NCI-H460 (cell line): ENCODE measurements at places on chromosomes 2 and 18.

- no peak for DNase-seq
These were observed 104.5 kb downstream of the DGKD start for GRCh38 chr2:233458826-233459225.

GRCh38 chr18:57077005-57077765, 69.7 kb upstream of the BOD1L2 start:
- no peak for DNase-seq

DNA sequence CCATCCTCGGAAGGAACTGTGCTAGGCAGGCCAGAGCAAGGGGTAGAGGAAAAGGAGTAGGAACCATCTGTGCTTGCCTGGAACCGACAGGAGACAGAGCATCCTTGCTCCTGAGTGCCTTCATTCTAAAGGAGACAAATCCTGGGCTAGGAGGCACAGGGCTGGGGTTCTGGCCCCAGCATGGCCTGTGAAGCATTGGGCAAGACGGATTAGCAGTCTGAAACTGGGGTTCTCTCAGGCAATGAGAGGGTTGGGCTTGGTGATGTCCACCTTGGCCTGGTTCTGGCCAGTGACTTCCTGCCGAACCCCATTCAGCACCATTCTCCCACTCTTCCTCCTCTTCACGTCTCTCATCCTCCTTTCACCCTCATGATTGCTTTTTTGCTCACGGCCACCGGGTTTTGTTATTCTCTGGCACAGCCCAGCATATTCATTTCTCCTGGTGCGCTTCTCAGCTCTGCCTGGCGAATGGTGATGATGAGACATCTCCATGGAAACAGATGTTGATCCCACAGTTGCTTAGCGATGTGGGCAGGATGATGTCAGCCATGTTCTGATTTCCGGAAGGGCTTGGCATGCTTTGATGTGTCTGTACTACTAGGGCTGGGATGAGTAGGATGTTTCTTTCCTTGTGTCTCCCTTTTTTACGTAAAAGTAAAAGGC, 127.7 kb downstream of the CAPN13 start:
- no peak for DNase-seq

- DNase-seq = no peak
These were observed 3.2 kb downstream of the SMAD7 start for GRCh38 chr18:48947560-48947959.

GRCh38 chr18:74944676-74945075, 264.3 kb downstream of the PTGR3 start:
- no peak for DNase-seq

- DNase-seq = no peak
These were observed 29.0 kb upstream of the ID2 start for GRCh38 chr2:8652774-8653426.

DNA sequence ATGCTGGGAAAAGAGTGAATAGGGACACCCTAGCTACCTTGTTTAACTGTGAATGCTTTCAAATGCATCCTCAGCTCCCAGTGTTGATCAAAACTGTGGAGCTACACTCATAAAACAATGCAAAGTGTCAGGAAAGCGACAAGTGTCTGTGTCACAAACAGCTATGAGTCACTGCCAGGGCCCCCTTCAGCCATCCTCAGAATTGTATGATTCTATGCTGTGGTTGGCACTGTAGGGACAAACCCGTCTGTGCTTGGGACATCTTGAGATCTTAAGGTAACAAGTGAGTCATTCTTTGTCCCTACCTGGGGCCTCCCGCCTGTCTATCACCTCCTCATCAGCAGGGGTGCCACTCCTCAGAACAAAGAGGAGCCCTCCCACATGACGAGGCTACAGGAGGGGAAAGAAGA, 42.4 kb downstream of the KLF7 start:
- DNase-seq = no peak

- no peak for DNase-seq
These were observed 2.3 kb upstream of the OST4 start for GRCh38 chr2:27073782-27074181.

DNA sequence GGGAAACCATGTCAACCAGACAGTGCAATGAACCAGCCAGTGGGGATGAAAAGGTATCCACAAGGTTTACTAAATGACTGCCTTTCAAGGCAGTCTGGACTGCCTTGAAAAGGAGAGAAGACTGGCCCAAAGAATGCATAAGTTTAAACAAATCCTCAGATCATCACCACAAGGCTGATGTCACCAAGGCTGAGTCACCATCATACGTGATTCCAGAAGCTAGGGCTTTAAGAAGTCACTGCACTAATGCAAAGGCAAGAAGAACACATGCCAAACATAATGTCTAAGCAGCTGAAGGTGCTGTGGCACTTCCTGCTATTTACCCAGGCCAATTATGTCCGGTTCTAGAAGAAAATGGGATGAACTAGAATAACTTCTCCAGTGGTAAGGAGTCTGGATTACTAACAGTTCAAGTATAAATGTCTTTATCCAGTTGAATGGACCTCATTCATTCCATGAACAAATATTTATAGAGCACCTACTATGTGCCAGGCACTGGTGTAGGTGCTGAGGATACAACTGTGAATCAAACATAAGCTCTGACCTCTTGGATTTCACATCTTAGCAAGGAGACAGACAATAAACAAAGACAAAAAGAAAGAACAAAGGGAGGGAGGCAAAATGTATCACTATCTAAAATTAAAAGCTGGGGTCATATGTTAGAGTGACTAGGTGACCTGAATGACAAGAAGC, 37.6 kb upstream of the ONECUT2 start:
- no peak for DNase-seq

- no peak for DNase-seq
These were observed 101.3 kb upstream of the SALL3 start for GRCh38 chr18:78878335-78878734.

DNA sequence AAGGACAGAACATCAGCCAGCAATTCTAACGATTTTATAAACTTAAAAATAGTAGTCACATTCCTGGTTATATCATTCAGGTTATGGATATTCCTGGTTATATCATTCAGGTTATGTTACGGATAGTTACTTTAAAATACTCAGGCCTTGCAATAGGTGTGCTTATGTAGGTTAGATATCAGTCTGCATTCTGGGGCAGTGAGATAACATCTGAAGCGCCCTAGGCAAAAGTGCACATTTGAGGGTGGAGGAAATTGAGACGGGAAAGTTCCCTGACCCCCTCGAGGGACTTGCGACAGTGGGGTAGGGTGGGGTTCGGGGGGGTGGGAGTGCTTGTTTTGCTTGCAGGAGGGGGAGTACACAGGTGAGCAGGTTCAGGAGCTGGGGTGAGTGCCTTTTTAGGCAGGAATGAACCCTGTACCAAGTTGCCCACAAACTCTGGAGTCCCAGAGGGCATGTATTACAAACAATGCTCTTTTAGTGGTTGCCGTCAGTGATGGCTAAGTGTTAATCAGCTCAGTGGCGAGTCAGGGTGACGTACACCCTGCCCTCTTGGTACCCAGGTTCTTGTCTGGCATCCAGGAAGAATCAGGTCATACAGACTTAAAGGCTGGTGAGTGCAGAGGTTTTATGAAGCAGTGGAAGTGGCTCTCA, 31.8 kb downstream of the CREG2 start:
- DNase-seq = no peak

GRCh38 chr2:202044777-202045176, 11.1 kb downstream of the FZD7 start:
- no peak for DNase-seq

- DNase-seq = no peak
These were observed 11.7 kb upstream of the ITSN2 start for GRCh38 chr2:24372033-24372432.

DNA sequence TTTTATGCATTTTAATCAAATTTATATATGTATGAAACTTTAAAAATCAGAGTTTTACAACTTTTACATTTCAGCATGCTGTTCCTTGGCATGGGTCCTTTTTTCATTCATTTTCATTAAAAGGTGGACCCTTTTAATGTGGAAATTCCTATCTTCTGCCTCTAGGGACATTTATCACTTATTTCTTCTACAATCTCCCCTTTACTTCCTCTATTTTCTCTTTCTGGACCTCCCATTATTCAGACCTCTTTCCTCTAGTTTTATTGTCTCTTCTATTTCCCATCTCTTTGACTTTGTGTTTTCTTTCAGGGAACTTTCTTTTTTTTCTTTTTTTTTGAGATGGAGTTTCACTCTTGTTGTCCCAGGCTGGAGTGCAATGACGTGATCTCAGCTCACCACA, 5.7 kb downstream of the PROC start:
- no peak for DNase-seq

GRCh38 chr2:178523596-178524134, 43.4 kb downstream of the PLEKHA3 start:
- DNase-seq = no peak

DNA sequence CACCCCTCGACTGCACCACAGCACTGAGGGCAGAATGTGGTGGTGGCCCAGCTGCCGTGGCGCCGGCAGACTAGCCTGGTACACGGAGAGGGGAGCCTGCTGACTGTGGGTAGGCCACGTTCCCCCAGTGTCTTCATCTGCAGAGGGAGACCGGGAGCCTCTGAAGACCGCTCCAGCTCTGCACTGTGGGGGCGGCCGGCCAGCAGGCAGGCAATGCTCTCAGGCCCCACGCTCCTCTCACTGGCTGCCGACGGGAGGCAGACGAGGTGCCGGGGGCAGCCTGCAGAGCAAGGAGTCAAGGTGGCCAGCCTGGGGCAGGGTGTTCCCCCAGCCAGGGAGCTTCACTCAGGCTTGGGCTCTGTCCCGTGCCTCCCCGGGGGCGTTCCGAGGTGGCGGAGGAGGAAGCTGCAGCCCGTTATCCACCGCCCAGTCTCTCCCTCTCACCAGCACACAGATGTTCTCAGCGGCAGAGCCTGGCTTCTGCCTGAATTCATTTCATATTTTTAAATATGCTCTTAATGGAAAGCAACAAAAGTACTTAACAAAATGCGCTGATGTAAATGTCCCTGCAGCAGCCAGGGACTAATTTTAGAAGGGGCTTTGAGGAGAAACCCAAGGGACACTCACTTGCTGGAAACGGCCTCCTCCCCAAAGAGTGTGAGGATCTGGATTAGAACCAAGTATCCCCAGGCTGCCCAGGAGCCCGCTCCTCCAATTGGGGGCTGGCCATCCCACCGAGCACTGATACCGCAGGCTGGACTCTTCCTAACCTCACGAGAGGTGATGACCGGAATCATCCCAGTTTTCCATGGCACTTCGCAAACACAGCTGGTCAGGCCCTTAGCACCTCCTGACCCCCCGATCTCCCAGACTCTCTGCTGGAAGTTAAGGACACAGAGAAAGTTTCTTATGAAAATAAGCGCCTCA, 87.8 kb downstream of the HDAC4 start:
- no peak for DNase-seq
